ENCODE measurements at places on chromosomes 13 and 19. TPM values are rescaled to one million over a fixed set of nuclear protein-coding genes. Genes with fewer than 3 reads are reported as not detected.
A peak's percentile ranks its signal among the peaks of the same experiment; 100 is the strongest.

EFNB2 gene
- total RNA-seq, result 10.1 TPM

DNA sequence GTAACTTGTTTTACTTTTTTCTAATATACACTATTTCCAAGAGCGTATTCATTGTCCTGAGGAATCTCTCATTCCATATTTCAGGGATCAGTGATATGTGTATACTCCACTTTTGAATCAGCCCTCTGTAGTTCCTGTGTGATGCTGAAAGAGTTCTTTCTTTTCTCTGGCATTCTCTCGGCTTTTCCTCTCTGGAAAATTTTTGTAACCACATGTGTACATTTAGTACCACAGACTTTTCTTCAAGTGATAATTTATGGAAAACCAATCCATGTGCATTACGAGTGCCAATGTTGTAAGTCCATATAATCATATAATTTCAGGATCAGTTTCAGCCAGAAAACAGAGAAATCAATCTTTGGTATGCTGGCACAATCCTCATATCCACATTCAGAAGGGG, 102.2 kb upstream of the MBNL2 start:
- no peak for DNase-seq

GRCh38 chr19:23785982-23786381, 27.3 kb upstream of the ZNF681 start:
- no peak for DNase-seq

EPSTI1 gene
- 6.3 TPM for total RNA-seq

DNA sequence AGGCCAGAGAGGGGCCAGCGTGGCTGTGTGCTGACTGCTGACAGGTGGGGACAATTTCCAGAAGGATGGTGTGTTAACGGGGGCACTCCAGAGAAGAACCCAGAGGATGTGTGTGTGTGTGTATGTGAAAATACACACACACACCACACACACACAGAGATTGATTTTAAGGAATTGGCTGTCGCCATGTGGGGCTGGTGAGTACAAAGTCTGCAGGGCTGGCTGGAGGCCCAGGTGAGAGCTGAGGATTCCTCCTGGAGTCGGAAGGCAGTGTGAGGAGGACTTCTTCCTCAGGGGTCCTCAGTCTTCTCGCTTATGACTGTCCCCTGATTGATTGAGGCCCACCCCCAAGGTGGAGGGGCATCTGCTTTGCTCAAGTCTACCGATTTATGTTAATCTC, 7.6 kb upstream of the GJB6 start:
- no peak for DNase-seq

DNA sequence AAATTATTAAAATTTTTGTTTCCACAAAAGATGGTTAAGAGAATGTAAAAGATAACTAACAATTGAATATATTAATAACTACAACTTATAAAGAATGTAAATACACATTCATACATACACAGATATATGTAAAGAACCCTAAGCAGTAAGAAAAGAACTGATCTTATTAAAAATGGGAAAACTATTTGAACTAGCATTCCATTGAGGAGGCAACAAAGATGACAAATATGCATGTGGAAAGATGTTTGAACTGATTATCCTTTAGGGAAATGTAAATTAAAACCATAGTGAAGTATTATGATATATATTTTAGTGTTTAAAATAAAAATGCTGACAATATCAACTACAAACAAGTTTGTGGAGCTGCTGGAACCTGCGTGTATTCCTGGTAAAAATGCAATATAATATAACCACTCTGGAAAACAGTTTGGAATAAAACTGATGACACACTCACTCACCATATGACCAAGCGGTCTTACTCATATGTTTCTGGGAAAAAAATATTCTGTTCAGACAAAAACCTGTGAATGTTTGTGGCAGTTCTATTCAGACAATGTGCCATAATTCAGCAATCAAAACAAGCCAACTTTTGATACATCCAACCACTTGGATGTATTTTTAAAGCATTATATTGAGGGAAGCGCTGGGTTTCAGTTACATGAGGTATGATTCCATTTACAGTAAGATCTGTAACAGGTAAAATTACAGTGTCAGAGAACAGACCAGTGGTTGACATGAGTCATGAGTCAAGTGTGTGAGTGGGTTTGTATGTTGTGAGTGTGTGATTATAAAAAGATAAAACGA, 694.4 kb upstream of the SLITRK5 start:
- DNase-seq, result peak; percentile 72

DNA sequence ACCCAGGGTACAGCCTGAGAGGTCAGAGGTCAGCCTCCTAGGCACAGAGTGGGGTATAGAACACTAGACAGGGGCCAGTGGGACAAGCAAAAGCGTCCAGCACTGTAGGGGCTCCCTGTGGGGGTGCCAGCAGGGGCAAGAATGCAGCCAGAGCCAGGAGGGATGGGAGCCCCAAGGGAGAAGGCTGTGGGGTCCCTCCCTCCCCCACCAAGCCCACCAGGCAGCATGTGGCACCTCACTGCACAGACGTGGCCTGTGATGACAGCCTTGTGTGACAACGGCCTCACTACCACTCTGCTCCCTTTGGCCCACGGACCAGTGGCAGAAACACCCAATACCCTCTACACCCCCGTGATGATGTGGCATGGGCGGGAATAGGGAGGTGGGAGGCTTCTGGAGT, 10.1 kb downstream of the ARMC6 start:
- DNase-seq, result no peak

DNA sequence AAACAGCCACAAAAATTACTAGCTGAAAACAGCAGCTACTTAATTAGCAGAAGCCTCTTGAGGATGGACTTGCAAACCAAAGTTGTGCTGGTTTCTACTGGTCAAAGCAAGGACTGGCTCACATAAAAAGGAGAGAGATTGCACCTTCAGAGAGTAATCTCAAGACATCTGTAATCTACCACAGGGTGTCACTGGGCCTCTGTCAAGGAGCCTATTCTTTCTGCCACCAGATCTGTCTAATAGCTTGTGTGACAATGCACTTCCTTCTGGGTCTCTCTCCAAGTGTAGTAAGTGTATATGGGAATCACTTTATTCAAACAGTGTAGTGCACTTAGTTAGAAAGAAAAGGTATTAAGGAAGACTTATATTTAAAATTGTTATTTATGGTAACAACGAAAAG, 24.4 kb upstream of the ZNF561 start:
- no peak for DNase-seq

DNA sequence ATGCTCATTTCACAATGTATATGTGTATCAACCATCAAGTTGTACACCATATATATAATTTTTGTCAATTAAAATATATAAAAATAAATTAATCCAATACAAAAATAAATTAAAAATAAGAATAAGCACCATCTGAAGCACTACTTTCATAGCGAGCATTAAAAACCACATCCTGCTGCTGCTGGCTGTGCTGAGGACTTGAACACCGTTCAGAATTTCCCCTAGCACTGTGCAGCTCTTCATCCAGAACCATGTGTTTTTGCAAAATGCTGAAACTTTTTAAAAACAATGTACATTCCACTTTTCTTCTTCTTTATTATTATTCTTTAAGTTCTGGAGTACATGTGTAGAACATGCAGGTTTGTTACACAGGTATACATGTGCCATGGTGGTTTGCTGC, 40.0 kb upstream of the FOXO1 start:
- DNase-seq, result no peak

CCDC122 gene
- 5.6 TPM for total RNA-seq

GRCh38 chr19:18746401-18747325, 44.4 kb downstream of the COMP start:
- DNase-seq, result no peak

GRCh38 chr19:2269244-2270156, 12.5 kb downstream of the PEAK3 start:
- peak; percentile 95 for DNase-seq

DNA sequence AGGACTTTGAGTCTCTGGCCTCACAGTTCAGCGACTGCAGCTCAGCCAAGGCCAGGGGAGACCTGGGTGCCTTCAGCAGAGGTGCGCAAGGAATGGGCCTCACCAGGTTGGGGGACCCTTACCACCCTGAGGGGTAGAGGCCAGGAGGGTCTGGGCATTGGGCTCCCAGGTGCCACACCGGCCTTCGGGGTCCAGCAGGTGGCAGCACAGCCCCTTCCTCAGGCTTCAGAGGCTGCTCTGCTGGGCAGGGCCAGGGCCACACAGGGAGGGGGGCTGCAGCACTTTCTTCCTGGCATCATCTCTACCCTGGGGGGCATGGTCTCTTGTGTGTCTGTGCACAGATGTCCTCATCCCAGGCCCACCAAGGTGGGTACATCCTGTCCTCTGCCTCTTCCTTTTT, 12.9 kb downstream of the PIN1 start:
- DNase-seq, result no peak

Data from LHCN-M2 (cell line).